ENCODE measurements at places on chromosomes 3 and 15.

DNA sequence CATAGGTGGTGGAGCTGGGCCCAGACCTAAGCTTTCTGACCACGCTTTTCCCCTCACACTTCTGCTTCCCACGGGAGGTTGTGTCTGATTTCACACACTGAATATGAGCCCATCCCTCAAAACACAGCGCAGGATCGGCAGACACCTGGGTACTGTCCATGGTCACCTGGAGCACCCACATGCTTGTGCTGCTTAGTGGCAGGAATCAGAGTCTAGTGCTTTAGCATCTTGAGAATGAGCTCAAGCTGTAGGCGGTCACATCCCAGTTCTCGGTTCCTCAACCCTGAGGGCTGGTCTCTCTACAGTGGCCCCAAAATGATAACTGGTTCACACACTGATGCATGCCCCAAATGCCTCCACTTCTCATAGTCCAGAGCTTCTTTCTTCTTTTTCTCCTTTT lies 111.0 kb downstream of the SEMA5B start:
- no peak for DNase-seq

DNA sequence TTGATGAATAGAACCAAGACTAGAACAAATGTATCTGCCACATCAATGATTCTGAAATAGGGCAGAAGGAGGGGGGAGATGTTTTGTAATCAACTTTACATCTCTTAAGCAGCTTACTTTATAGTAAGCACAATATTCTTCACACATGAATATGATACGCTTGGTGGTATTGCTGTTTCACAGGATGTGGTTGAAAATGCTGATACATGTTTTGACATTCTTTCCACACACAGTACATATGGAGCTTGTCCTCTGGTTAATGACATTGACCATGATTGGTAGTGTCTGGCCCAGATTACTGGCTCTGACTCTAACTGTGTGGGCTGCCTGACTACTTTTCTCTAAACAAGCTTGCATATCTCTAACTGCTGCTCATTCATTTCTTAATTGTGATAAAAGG lies 168.9 kb downstream of the KLHL25 start:
- no peak for DNase-seq

DNA sequence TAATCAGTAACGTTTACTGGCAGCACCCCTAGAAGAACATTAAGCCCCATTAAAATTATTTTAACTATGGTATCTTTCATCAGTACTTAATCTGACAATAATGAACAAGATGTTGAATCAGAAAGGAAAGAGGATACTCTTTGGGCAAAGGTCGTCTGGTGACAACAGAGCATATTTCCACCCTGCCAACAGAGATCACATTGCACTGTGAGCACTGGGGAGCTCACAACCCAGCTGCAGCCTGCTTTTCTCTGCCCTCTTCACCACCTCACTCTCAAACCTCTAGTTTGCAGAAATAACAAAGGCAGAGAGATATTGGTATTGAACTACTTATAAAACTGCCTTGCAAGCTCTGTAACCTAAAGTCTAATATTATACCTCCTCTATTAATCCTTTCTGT lies 130.0 kb downstream of the FBN1 start:
- no peak for DNase-seq

GRCh38 chr15:75508840-75509532 lies 57.5 kb upstream of the SIN3A start:
- DNase-seq, result no peak

DNA sequence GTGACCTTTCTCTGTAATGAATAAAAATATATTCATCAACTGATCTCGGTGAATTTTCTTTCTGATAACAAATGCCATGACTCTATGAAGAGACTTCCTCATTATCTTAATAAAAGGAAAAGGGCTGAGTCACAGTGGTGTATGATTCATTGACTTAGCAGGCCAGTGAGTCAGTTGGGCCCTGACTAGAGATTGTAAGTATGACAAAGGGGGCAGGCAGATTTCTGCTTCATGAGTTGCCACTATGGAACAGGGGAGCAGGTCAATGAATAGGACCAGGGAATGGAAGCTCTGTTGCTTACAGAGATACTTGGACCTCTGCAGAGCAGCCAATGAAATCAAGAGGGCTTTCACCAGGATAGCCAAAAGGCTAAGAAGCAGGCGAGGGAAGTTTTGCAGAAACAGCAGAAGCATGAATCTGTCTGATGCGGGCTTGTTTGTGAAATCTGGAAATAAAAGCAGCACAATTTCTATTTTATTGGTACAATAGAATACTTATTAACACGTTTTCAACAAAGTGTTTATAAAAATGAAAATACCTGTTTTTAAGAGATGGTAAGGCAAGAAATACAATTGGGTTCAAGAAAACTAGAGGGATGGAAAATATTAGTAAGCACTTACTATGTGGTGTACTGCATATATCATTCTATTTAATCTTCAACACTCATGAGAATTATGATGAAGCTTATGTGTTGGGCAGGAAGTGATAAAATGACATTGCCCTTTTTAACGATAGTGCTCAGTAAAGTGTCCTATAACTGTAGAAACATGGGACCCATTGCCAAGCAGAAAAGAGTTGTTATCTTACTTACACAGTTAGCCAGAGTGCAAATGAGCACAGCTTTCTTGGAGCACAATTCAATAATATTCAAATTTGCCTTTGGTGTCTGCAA lies 169.8 kb upstream of the MYRIP start:
- DNase-seq, result no peak

DNA sequence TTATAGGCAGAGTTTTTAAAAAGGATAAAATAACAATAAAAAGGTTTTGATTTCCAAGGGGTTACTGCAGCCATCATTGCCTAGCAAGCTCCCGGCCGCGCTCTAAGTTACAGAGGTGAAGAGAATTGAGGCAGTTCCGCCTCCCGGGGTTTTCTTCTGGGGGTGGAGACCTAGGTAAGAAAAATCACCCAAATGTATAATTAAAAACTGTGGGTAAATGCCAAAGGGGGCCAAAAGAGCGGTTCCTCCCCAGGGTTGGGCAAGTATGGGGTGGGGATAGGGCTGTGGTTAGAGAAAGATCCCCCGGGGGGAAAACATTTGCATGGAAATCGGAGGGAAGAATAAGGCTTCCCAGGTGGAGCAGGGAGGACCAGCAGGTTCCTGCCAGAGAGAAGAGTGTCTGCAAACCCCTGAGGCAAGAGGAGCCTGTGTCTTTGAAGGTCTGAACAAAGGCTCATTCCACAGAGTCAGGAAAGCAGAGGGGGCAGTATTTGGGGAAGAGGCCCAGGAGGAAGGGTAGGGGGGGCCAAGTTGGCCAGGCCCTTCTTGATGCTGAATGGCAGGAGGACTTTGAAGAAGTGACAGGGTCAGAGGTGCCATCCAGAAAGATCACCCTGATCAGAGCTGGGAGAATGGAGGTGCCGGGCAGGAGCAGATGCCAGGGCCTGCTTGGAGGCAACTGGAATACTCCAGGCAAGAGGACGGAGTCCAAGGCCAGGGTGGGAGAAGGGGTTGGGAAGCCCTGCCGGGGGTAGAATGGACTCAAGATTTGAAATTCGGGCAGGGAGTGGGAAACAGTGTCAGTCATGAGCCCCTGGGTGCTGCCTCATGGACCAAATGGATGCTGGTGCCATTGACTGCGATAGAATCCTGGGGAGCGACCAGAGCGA lies 152.9 kb upstream of the RGMA start:
- DNase-seq, result no peak
